Ammon's horn (tissue), 1 donor: ENCODE measurements at places on chromosomes 12 and 14.

DNA sequence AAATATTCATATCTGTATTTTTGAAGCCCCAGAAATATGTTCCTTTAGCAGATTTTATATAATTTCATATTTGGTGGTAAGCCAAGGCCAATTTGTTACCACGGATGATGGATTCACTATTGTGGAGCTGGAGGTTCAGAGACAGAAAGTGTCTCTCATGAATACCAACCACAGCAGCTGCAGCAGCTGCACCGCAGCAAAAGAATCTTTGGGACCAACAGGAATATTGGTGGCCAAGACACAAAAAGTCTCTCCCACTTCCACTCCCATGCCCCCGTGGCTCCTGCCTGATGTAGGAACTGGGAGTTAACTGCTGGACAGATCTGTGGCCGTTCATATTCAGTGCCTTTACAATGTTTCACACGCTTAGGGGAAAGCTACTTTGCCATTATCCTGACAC, 155.3 kb downstream of the ADAMTS20 start:
- no peak for DNase-seq

DNA sequence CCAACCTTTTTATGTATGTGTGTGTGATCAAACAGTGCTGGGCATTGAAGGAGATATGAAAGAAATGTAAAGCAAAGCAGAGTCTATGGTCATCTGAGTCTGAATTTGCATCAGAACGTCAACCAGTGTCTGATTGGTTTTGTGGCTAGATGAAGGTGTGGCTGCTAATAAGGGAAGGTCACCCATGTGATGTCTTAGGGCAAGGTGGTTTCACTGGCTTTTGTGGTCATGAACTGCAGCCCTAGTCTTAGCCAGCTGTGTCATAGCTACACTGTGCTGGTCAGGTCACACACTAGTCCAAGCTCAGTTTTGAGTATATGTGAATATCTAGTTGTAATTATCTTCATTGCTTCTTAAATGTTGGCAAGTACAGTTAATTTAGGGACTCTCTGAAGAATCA, 105.8 kb downstream of the TGFB3 start:
- no peak for DNase-seq

DNA sequence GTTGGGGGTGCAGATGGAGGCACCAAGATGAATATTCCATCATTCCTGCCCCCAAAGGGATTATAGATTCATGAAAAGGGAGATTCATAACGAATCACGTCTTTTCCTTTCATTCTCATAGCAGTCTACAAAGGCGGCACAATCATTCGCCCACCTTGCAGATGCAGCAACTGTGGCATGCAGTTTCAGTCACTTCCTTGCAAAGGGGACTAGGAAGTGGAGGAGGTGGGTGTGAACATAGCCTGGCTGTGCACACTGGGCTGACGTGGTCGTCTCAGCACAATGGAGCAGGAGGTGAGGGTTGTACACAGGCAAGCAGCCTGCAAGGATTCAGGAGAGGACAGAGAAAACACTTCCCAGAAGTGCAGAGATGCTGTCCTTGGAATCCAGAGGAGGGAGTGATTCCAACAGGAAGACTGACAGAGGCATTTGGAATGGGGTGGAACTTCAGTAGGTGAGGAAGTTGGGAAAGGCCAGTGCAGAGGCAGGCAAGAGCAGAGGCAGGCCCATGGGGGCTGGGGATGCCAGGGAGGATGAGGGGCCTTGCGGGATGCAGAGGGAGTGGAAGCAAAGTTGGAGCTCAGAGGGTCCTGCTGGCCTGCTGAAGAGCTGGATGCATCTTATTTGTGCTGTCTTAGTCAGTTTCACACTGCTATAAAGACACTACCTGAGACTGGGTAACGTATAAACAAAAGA, 21.9 kb upstream of the PPP2R5C start:
- DNase-seq: no peak

DNA sequence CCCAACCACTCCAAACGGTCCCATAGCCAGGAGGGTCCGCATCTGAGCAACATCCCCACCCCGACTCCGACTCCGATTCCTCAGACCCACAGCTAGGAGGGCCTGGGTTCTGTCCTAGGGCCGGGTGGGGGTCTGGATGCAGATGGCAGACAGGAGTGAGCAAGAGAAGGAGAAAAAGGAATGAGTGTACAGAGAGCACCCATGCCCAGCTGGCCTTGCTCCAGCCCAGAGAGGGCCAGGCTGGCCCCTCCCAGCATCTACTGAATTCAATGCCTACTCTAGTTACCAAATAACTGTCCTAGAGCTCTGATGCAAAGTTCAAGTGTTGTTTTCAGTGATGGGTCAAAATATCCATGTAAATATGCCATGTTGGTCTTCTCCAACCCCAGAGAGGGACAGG, 40.8 kb downstream of the VDR start:
- no peak for DNase-seq

DNA sequence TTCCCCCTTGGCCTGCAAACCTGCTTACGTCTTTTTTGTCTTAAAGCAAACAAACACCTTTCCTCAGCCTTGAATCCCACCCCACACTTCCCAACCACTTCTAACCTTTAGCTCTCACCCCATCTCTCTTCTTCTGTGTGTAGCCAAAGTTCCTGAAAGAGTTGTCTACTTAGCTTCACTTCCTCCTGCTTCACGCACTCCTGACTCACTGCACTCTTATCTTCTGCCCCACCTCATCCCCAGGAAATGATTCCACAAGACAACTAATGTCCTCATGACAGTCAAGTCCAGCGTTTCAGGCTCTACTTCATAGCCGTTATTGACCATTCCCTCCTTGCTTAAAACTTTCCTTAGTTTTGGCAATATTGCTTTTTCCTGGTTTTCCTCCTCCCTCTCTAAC, 22.4 kb downstream of the EIF2B2 start:
- no peak for DNase-seq

- DNase-seq: no peak
Observed at GRCh38 chr14:96029089-96029645, 10.0 kb upstream of the C14orf132 start.

- peak; percentile 88 for DNase-seq
Observed at GRCh38 chr12:12244341-12244740, 22.5 kb downstream of the LRP6 start.

DNA sequence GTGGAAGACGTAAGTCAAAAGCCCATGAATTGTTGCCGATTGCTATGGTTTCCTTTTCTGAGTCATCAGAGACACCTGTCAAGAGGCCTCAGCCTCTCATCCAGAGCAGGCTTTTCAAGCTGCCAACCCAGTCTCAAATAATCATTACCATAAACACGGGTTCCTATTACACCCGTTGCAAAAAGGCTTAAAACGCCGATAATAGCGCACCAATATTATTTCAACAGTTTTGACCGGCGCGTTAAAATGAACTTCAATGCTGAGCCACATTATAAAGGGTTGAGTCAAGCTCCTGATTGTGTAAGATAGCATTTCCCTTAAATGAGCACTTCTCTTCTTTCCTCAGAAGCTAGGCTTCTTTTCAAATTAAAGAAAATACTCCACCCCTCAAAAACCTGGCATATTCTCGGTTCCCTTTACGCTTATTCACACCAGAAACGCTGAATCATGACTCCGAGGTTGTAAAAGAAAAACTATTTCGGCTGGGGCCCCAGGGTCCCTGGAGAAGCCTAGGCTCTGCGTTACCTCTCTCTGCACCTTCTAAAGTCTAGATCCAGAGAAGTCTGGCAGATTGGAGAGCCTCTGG, 1.4 kb downstream of the TMTC1 start:
- DNase-seq: no peak

GRCh38 chr12:52202361-52203078, 10.7 kb upstream of the KRT80 start:
- DNase-seq: no peak

DNA sequence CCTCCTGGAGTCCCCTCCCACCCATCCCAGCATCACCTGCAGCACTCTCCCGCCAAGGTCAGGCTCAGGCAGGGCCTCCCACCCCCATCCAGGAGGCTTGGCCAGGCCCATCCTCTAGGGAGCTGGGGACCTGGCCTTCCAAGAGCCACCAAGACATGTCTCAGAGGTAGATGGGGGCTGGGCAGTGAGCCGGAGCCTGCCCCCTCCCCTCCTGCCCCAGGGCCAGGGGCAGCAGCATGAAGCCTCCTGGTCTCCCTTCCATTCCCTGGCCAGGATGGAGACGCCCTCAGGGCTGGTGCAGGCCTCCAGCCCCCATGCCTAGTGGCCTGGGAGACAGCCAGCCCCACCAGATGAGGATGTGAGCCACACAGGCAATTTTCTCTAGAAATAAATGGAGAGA, 69.3 kb upstream of the C14orf180 start:
- DNase-seq: no peak

DNA sequence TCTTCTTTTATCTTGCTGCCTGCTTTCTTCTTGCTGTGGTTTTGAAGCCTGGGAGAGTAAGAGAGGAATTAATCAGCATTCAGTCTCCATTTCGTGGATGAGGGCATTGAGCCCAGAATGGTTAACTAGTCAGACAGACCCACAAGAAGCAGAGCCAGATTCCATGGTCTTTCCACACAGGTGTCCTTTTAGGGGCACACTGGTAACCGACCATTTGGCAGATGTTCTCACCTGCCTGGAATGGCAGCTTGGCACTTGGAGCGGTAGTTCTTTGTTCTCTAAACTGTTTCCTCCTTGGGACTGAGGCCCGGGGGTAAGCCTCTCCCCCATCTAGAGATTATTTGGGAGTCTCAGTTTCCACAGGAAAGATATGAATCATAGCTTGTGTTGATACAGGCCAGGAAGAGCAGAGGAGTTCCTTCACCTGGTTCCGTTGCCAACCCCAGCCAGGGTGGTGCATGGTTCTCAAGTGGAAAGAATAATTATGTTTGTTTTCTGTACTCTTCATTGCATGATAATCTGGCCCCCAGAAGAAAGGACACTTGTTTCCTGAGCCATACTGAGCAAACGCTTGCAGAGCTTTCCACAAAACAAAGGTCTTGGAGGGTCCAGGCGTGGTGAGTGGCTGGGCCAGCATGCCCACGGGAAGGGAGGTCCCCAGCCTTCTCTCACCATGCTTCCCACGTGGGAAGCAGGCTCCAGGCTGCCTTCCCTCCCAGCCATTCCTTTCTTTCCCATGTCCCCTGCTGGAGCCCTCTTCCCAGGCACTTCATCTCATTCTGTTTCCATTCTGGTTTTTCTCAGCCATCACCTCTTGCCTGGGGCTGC, 2.0 kb upstream of the KRT75 start:
- DNase-seq: no peak

DNA sequence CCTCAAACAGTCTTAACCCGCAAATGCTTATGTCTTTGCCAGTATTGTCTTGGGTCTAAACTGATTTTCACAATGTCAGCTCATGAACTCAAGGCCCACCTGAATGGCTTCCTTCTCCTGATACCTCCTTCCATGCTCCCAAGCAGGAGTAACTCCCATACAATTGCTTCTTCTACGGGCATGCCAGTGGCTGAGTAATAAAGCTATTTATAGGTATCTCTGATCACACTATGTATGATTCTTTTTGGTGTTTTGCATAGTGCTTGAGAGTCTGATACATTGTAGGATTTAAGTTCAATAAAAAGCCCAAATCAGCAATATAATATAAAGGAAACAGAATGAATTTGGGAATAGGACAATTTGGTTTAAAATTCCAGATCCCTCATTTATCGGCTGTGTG, 235.0 kb upstream of the DCN start:
- DNase-seq: no peak

GRCh38 chr12:101858361-101858760, 19.0 kb upstream of the DRAM1 start:
- no peak for DNase-seq

GRCh38 chr12:62426089-62426488, 40.5 kb upstream of the MON2 start:
- no peak for DNase-seq

GRCh38 chr12:51531978-51532497, 59.0 kb upstream of the SCN8A start:
- DNase-seq: peak; percentile 88

GRCh38 chr12:28987538-28988324, 161.3 kb upstream of the FAR2 start:
- no peak for DNase-seq

GRCh38 chr12:39368891-39369290, 74.0 kb downstream of the KIF21A start:
- DNase-seq: no peak

DNA sequence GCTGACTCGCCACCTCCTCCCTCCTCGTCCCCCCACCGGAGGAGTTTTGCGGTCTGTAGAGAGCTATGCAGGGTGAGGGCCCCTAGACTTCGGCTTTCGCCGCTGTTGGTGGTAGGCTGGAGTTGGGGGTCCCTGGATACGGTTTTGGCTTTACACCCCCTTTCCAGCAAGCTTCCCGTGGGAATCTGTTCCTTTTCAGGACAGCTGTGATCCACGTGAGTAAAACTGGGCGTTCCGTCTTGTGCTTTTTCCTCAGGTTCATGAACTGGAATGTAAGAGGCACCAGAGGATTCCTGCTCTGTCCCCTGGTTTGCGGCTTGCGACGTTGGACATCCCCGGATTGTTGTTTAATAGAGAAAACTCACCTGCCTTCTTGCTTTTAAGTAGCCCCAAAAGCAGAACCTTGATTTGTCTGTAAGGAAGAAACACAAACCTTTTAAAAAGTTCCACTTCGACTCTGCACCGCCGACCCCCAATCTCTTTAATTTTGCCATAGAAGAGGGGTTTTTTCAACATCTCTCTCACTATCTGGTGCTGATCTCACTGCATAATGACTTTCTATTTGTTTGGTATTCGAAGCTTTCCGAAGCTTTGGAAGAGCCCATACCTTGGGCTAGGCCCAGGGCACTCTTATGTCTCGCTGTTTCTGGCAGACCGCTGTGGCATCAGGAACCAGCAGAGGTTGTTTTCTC, 490 bp downstream of the PRORP start:
- no peak for DNase-seq

DNA sequence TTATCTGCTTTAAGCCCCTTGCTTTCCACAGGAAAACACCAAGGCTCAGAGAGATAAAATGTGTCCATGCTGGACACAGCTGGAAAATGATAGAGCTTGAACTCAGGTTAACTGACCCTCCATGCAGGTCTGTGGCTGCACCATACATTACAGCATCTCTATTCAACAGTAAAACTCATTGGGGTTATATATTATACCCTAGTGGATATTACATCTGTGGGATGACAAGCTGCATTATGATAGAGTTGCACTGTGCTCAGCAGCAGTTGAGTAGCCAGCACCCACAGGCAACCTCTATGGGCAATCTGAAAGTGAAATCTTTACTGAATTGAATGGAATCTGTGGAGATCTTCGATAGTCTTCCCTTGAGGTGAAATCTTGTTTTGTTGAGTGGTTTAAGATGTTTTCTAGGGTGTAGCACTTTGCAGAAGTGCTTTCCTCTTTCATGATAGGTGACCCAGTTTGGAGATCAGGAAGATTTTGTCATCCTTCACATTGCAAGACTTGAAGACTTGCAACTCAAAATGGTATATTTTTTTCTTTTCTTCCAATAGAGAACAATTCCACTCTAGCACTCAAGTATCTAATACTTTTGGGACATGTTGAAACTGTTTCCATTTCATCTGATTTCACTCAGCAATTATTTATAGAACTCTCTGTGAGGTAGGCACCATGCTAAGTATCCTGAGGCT, 389.2 kb downstream of the RAD51B start:
- DNase-seq: no peak

- DNase-seq: peak; percentile 76
Observed at GRCh38 chr14:57189070-57189469, 79.6 kb downstream of the EXOC5 start.

- DNase-seq: no peak
Observed at GRCh38 chr14:77032491-77032843, 4.0 kb upstream of the IRF2BPL start.
